Activated CD4-positive, alpha-beta T cell treated with anti-CD3 and anti-CD28 coated beads, Interleukin-2, amount 10 ng/mL, durations not matched to agents 7 days and 5 days (primary cell): ENCODE measurements at places on chromosomes 3 and 15. TPM values are rescaled to one million over a fixed set of nuclear protein-coding genes. Genes with fewer than 3 reads are reported as not detected.

DNA sequence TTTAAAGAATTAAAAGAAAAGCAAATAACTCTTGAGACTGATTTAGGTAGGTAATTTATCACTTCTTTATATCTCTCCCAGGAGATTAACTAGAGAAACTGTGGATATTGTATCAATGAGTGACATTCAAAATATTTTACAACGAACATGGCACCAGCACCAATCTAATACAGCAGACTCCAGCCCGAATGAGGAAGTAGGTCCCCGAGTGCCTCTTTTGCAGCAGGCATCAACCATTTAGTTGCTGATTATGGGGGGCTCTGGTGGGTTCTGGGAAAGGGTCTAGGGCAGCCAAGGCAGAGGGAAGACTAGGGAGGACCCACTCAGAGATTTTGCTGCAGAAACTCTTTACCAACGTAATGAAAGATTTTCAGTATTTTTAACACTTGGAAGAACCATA is 31.7 kb upstream of the TTC14 start:
- DNase-seq = no peak
- no peak overlapping the region for H3K27ac ChIP-seq
- H3K27me3 ChIP-seq = peaks cover 6% of the 10 kb centered on the region
- H3K36me3 ChIP-seq = no peaks in the 10 kb centered on the region

GRCh38 chr3:87867001-87867400 is 191.8 kb downstream of the CGGBP1 start:
- no peak overlapping the region for H3K27ac ChIP-seq
- H3K36me3 ChIP-seq = no peaks in the 10 kb centered on the region
- no peak overlapping the region for H3K4me3 ChIP-seq
- no peak for DNase-seq

DNA sequence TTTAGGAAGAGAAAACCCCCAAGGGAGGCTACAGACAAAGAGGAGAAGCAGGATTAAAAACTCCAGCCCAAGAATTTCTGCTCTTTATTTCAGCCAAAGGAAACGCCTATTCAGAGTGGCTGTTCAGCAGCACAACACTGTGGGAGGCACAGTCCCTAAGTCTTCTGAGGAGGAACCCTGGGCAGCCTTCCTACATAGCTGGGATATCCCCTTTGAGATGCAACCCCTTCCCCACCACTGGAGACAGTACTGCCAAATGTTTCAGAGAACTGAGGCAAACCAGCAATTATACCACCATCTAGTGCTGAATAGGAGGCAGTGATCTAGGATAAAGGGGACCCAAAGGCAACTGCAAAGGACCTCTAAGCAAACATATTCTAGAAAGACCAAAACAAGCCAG is 168.1 kb downstream of the VPS13C start:
- H3K27ac ChIP-seq = no peak overlapping the region
- H3K4me1 ChIP-seq = peaks cover 9% of the 10 kb centered on the region
- DNase-seq = no peak
- H3K4me3 ChIP-seq = no peak overlapping the region
- peaks cover 78% of the 10 kb centered on the region for H3K36me3 ChIP-seq

- no peaks in the 10 kb centered on the region for H3K36me3 ChIP-seq
- no peak overlapping the region for H3K4me3 ChIP-seq
- peaks cover 5% of the 10 kb centered on the region for H3K4me1 ChIP-seq
- no peaks in the 10 kb centered on the region for H3K27me3 ChIP-seq
Observed at GRCh38 chr15:31151301-31152233, 50.0 kb upstream of the TRPM1 start.

DNA sequence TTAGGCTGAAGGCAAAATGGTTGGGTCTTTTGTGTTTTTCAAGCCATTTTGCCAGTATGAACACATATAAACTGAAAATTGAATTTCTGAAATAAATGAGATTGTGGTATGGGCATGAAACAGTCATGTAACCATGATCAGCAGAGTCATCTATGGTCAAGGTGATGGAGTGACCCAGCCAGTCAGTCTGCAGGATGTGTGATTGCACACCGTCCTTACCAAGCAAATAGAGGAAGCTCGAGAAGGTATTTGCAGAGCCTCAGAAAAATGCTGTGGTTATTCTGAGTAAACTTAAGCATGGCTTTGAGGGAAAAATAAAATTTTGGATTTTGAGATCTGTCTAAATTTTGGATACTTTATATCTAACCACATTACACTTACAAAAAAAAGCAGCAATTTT is 95.9 kb upstream of the RNF7 start:
- no peaks in the 10 kb centered on the region for H3K4me1 ChIP-seq
- no peak overlapping the region for H3K4me3 ChIP-seq
- H3K36me3 ChIP-seq = no peaks in the 10 kb centered on the region
- H3K27ac ChIP-seq = no peak overlapping the region
- DNase-seq = no peak

- H3K4me1 ChIP-seq = peaks cover 38% of the 10 kb centered on the region
- peak overlapping the region; percentile 96 for H3K27ac ChIP-seq
- peaks cover 15% of the 10 kb centered on the region for H3K36me3 ChIP-seq
- peak; percentile 23 for DNase-seq
- H3K4me3 ChIP-seq = peak overlapping the region; percentile 95
Observed at GRCh38 chr15:90264671-90265070, 801 bp upstream of the NGRN start.

DNA sequence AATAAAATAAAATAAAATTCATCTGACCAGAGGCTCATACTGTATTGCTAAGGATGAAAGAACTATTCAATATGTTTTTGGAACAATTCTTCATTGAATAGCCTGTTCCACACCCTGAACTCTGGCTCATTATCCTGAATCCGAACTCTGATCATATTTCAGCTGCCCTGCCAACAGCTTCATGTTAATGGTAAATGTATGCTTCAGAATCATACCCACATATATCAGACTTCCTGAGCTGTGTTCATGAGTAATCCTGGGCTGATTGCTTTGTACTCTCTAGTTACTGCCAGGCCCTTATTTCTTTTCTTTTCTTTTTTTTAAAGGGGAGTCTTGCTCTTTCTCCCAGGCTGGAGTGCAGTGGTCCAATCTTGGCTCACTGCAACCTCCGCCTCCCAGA is 11.8 kb downstream of the INO80 start:
- no peaks in the 10 kb centered on the region for H3K27me3 ChIP-seq
- no peak overlapping the region for H3K27ac ChIP-seq
- H3K4me1 ChIP-seq = peaks cover 12% of the 10 kb centered on the region
- no peak for DNase-seq
- peaks cover 19% of the 10 kb centered on the region for H3K36me3 ChIP-seq

DNA sequence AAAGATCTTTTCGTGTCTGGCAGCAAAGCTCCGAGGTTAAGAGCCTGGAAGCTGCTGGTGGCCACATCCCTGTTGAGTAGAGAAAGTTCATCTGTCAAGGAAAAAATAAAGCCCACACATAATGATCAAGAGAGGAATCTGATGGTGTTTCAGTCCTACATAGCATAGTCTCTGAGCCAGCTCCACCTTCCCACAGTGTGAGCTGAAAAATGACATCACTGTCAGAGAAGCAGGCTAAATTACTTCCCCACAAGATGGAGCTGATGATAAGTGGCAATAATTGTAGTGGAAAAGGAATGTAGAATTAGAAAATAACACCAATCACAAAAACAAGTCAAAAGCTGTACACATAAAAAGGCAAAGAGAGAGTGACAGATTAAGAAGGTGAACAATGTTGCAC is 84.5 kb downstream of the AQP9 start:
- H3K27me3 ChIP-seq = peaks cover 17% of the 10 kb centered on the region
- no peak overlapping the region for H3K4me3 ChIP-seq
- H3K4me1 ChIP-seq = no peaks in the 10 kb centered on the region
- H3K36me3 ChIP-seq = no peaks in the 10 kb centered on the region
- no peak overlapping the region for H3K27ac ChIP-seq

KCNMB3 gene
- total RNA-seq = 1.1 TPM

HRH1 gene
- total RNA-seq = 0.27 TPM

MST1R gene
- 5.2 TPM for total RNA-seq
